ENCODE measurements at places on chromosomes 1 and 21.
A peak's percentile ranks its signal among the peaks of the same experiment; 100 is the strongest.

- DNase-seq = no peak
Observed at GRCh38 chr1:7299994-7300393, 471.1 kb upstream of the VAMP3 start.

- DNase-seq = no peak
Observed at GRCh38 chr1:87044840-87045239, 130.4 kb downstream of the HS2ST1 start.

DNA sequence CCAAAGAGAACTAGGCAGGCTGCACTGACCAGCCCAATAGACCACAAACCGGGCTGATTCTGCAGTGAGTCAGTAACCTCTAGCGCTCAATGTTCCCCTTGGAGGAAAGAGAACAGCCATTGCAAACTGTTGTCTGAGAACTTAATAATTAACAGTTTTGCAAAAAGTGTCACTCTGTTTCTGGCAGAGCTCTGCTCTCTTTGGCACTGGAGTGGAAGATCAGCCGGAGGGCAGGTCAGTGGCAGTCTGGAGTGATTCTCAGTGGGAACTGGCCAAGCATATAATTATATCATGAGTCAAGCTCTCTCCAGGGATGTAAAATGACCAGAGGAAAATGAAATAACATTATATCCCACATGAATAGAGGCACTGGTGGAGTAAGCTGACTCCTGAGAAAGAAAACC, 238.3 kb downstream of the HLX start:
- DNase-seq = no peak

DNA sequence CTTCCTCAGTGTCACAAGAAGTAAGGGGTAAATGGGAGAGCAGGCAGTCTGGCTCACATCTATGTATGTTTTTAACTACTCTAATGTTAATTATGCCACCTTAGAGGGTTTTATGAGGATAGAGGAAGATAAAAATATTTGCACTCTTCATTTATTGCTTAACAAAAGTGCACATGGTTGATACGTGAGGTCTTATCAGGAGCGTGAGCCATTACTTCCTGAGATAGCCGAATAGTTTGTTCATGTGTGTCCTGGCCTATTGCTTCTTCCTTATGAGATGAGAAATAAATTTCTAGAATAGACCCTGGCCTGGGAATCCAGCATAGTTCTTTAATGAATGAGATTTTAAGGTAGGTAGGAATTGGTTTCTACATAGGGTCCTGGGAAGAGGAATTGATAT, 471.1 kb upstream of the B3GALT2 start:
- DNase-seq = no peak

- peak; percentile 84 for DNase-seq
Observed at GRCh38 chr1:6984986-6985385, 199.7 kb downstream of the CAMTA1 start.

DNA sequence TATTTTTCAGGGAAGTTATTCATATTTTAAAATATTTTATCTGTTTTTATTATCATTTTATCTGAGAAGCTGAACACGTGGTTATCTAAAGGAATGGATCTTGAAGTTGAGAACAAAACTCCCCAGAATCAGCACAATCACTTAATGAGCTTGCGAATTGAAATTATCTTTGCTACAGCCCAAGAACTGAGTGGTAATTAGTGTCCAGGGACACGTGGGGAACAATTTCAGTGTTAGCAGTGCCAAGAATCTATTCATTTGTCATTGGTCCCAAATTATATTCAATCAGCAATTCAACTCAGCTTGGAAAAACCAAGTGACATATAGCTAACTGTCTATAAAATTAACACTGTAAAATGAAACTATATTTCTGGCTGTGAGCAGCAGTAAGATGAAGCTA, 197.6 kb upstream of the UBE2U start:
- DNase-seq = peak; percentile 20

DNA sequence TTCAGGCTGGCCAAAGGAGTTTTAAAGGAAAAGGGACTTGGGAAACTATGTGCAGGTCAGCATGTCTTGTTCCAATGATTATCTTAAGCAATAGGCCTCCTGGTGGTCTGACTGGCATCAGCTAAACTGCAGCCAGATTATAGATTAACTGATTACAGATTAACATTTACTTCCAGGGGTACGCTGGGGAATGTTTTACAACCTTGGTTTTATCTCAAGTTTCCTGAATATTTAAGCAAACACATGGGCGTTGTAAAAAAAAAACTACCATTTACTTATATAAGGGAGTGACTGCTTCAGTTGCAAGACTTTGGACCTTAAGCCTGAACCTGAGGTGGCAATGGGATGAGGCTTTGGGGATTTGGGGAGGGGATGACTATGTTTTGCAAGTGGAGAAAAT, 600.6 kb upstream of the B3GALT2 start:
- DNase-seq = no peak

DNA sequence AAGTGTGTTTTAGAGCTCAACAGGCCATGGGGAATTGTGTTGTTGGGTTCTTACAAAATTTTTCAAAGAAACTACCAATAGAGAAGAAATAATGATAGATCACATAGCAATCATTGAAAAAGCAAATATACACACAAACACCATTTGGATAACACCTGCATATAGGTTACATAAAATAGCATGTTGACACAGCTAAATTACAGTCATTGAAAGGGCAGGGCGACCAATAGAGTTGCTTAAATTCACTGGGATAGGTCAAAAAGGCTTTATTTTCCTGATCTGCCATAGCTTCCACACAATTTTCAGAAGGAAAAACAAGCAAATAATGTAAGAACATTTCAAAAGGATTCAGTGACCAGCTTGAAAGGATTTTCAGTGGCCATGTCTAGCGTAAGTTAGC, 57.9 kb upstream of the FGGY start:
- no peak for DNase-seq

- no peak for DNase-seq
Observed at GRCh38 chr1:167775178-167775577, 53.4 kb downstream of the MPZL1 start.

GRCh38 chr21:32978331-32979270, 47.1 kb upstream of the OLIG2 start:
- DNase-seq = no peak

- DNase-seq = no peak
Observed at GRCh38 chr1:197801111-197801482, 25.8 kb upstream of the DENND1B start.

GRCh38 chr1:59452559-59452958, 155.7 kb downstream of the FGGY start:
- no peak for DNase-seq

GRCh38 chr1:28971980-28972771, 57.8 kb downstream of the EPB41 start:
- no peak for DNase-seq

DNA sequence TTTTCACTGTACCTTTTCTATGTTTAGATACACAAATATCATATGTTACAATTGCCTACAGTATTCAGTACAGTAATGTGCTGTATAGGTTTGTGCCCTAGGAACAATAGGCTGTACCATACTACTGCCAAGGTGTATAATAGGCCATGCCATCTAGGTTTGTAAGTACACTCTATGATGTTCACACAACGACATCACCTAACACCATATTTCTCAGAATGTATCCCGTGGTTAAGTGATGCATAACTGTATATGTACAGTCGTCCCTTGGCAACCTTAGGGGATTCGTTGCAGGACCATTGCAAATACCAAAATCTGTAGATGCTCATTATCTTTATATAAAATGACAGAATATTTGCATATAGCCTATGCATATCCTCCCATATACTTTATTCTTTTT, 5.8 kb upstream of the SSR2 start:
- DNase-seq = no peak

- DNase-seq = no peak
Observed at GRCh38 chr1:116380499-116381242, 7.6 kb downstream of the ATP1A1 start.
